ENCODE measurements at places on chromosomes 5 and 9.

DNA sequence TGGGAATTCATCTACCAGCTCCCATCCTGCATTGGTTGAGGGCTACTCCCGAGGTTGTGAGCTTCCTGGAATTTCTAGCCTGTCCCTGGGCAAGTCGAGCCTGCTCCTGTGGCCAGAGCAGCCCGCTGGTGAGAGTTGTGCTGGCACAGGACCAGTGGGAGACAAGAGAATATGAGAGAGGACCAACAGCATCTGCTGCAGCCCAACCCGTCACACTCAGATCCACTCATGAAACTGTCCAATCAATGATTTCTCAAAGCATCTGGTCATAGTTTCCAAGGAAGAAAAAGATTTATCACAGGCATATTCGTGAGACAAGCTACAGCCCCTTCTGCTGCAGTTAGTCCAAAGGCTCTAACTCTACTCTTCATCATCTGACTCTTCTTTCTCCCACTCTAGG lies 64.4 kb upstream of the RAI14 start:
- no peak for DNase-seq

- DNase-seq: no peak
Observed at GRCh38 chr9:20558566-20559016, 63.7 kb downstream of the MLLT3 start.

DNA sequence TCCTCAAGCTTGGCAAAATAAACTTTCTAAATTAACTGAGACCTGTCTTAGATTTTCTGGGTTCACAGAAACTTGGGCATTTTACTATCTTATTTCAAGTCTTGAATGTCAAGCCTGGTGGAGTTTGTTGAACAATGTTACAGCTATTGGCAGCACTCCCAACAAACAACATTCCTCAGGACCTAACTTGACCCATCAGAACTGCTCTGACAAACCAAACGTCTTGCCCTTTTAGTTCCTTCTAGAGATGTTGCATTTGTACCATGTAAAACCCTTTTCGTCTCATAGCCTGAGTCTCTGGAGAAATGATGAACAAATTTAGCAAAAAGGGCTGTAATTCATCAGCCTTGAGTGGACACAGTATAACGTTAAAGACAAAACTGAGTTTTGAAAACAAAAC lies 51.1 kb downstream of the GNA14 start:
- DNase-seq: no peak

- DNase-seq: no peak
Observed at GRCh38 chr9:38251036-38251860, 141.3 kb upstream of the ALDH1B1 start.

DNA sequence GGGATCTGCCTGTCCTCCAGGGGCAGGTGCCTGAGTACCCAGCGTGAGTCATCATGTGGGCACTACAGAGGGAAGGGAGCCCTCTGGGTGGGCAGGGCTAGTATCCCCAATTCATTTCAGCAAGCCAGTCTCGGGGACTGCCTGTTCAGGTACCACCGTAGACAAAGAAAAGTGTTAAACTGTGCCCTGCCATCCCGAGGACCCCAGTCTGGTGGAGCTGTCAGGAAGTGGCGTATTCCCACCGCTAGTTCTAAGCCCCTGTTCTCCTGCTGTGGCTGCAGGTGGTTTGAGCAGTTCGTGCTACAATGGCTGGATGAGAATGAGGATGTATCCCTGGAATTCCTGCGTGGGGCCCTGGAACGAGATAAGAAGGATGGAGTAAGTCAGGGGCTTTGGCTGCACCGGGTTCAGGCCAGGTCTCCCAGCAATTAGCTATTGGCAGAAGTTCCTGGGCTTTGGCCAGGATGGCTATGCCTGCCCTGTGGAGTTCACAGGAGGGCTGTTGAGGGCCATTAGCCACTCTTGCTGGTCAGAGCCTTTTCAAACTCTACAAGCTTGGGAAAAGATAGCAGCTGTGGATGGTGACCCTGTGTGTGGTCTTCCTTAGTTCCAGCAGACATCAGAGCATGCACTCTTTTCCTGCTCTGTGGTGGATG lies 93.2 kb upstream of the RUSC2 start:
- no peak for DNase-seq

GRCh38 chr5:110590187-110590586 lies 136.3 kb downstream of the TMEM232 start:
- DNase-seq: no peak

GRCh38 chr5:116521173-116521872 lies 53.3 kb downstream of the SEMA6A start:
- no peak for DNase-seq

DNA sequence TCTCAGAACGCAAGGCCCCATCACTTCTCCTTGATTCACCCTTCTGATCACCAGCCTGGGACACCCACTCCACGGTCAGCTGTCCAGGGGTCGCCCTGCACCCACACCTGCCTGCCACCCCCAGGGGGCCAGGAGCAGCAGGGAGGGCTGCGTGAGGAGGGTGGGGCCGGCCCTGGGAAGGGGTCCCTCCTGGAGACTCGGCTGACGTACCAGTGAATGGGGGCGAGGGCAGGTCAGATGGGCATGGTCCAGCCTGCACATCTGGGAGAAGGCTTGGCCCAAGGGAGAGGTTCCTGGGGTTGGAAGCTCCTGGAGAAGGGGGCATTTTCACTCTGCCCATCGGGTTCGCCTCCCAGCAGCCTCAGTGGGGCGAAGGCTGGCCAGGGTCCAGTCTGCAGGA lies 21.8 kb upstream of the SARDH start:
- no peak for DNase-seq

DNA sequence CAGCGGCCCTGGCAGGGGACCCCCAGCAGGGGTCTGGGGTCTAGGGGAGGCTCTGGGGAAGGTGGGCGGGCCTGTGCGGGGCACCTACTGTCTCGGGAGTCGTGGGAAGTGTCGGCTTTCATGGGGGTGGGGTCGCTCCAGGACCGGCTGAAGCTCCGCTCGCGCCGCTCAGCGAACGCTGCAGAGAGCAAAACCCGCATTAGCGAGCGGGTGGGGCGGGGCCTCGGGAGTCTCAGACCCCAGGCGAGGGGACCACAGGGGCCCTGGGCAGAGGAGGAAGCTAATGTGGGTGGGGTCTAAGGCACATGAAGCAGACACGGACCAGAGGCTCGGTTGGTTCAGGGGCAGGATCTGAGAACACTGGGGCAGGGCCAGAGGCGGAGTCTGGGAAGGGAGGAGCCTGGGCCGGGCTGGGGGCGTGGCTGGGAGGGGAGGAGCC lies 5.5 kb downstream of the NSMF start:
- peak; percentile 40 for DNase-seq

DNA sequence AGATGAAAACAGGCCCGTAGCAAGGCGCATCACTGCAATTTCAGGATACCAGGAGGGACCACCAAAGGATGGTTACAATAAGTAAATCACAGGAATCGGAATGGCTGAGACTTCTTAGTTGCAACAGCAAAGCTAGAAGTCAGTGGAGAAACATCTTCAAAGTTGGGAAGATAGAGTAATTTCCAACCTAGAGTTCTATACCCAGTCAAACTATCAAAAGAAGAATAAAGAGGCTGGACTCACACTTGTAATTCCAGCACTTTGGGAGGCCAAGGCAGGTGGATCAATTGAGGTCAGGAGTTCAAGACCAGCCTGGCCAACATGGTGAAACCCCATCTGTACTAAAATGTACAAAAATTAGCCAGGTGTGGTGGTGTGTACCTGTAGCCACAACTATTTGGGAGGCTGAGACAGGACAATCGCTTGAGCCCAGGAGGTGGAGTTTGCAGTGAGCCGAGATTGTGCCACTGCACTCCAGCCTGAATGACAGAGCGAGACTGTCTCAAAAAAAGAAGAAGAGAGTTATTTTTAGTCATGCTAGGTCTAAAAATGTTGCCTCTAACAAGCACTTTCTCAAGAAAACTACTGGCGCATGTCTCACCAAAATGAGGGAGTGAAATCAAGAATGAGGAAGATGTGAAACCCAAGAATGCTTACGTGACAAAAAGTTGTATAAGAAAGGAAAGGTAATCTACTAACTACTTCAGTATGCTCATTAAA lies 267.7 kb downstream of the DENND1A start:
- no peak for DNase-seq

- no peak for DNase-seq
Observed at GRCh38 chr5:55897905-55898304, 46.7 kb downstream of the IL31RA start.

DNA sequence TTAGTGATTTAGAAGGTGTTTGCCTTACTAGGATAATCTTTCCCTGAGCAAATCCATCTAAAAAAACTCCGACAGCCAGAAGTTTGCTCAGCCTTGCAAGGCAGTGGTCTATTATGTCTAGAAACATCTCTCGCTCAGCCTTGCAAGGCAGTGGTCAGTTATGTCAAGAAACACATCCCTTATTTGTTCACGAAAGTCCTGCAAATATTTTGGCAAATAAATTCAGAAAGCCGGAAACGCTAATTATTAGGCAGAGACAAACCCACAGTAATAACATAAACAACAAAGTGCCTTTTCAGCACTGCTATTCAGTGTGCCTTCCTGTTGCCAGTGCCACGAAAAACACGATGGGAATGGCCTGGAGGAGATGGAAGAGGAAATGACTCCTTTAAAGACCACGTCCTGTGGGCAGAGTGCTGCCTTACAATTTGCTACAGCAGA lies 184.5 kb downstream of the GNAQ start:
- DNase-seq: no peak

GRCh38 chr9:17519761-17520160 lies 59.1 kb upstream of the SH3GL2 start:
- DNase-seq: no peak

DNA sequence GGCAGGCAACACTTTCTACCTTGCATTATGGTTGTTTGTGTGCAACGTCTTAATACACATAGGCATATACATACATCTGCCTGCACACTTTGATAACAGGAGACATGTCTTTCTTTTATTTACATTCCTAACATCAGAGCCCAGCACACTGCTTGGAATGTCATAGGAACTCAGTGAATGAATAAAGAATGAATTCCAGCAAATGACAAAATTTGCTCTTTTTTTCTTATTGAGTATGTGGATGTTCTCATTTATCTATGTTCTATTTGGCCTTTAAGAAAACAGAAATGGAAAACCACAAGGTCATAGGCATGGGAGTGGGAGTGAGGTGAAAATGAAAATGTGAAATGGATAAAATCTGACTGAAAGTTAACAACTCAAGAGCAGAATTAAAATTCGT lies 36.3 kb upstream of the PALM2AKAP2 start:
- DNase-seq: no peak

DNA sequence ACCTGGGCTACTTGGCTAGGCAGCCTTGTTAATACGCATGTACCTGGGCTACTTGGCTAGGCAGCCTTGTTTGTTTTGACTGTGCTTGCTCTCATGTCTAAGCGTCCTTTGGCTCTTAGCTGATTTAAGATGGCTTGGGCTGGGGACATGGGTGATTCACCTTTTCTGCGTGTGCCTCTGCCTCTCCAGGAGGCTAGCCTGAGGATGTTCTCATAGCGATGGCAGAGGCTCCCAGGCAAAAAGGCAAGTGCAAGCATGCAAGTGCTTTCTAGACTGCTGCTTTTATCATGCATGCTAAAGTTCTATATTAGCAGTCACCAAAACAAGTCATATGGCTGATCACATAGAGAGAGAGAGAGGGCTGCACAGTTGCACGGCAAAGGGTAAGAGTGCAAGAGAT lies 300.5 kb downstream of the IRX1 start:
- no peak for DNase-seq

DNA sequence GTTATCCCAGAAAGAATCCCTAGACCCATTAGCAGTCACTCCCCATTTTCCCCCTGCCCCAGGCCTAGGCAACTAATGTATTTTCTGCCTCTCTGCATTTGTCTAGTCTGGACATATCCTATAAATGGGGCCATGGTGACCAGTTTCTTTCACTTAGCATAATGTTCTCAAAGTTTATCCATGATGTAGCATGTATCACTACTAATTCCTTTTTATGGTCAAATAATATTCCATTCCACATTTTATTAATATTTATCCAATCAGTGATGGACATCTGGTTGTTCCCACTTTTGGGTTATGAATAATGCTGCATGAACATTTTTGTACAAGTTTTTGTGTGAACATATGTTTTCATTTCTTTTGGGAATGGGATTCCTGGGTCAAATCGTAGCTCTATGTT lies 1.5 kb downstream of the FCHO2 start:
- DNase-seq: no peak

DNA sequence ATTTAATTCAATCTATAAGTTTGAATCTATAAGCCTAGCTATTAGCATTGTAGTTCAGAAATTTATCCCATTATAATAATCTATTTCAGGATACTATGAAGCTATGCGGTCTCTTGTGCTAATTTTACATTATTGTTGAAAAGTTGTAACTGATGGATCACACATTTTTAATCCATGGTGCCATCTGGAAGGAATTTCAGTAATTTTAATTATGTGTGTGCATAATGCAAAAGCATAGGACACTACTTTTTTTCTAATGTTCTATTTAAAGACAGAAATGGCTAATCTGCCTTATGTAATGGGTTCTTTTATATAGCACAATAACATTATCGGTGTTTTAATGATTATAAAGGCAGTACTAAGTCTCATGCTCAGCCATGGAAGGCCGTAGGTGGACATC lies 90.6 kb downstream of the HOMER1 start:
- no peak for DNase-seq

- DNase-seq: no peak
Observed at GRCh38 chr9:111836311-111836710, 41.6 kb upstream of the SHOC1 start.

- peak; percentile 3 for DNase-seq
Observed at GRCh38 chr9:93107151-93107824, 11.3 kb downstream of the CARD19 start.

- no peak for DNase-seq
Observed at GRCh38 chr5:127359502-127359901, 68.9 kb downstream of the MEGF10 start.

DNA sequence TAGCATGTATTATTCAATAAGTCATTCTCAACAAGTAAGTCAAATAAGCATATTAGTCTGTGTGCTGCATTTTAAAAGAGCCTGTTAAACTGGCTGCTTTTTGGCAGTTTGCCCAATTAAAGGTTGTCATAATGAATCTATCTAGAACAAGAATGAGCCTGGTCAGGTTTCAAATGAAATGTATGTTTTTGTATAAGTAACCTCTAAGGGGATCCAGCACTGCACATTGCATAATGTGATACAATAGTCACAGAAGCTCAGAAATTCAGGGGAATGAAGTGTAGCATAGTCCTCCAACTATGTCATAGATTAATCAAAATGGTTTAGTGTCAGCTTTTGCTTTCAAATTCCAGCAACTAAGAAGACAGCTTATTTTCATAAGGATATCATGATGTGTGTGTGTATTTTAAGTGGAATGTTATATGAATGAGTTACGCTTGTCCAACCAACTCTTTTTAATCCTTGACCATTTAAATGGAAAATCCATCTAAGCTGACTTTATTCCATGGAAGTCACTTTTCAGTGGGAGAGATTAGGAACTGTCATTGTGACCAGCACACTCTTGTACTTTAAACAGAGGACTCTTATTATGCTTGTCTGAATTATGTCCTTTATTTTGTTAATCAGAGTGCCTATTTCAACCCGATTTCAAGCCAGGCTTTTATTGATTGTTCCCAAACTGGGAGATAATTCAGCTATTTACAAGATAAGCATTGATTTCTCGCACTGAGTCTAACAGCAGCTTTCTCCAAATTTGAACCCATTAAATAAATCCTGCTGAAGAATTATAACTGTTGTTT lies 283.9 kb upstream of the ADAMTSL1 start:
- no peak for DNase-seq

- no peak for DNase-seq
Observed at GRCh38 chr5:107820429-107820828, 149.7 kb upstream of the EFNA5 start.
